ENCODE measurements at places on chromosomes 1 and 21. TPM values are rescaled to one million over a fixed set of nuclear protein-coding genes. Genes with fewer than 3 reads are reported as not detected.

Gene NTPCR
- 16.0 TPM for total RNA-seq

Gene CR1L
- not detected for total RNA-seq

Gene CYP4X1
- not detected for total RNA-seq

Gene SERTAD4
- total RNA-seq: not detected

Gene GBP6
- 0.23 TPM for total RNA-seq

Gene CRNN
- not detected for total RNA-seq
